Osteoblast (primary cell): ENCODE measurements at places on chromosomes 7 and 10. TPM values are rescaled to one million over a fixed set of nuclear protein-coding genes. Genes with fewer than 3 reads are reported as not detected.

DNA sequence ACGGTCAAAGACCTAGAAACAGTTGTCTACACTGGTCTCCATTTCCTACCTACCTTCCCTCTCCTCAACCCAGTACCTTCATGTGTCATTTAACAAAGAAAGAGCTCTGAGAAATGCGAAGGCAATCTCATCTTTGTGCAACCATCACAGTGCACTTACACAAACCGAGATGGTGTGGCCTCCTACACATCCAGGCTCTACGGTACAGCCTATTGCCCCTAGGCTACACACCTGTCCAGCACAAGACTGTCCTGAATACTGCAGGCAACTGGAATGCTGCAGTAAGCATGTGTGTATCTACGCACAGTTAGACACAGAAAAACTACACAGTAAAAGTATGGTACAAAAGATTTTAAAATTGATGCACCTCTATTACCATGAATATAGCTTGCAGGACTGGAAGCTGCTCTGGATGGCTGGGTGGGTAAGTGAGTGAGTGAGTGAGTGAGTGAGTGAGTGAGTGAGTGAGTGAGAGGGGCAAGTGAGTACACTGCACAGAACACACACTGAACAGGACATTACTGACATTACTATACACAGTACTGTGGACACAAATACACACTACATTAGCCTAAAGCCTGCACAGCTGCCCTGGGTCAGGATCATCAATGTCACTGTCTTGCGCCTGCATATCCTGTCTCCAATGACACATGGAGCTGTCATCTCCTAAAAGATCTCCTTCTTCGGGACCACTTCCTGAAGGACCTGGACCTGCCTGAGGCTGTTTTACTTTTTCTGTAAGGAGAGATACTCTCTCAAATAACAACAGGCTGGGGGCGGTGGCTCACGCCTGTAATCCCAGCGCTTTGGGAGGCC, 18.5 kb downstream of the ITGB1 start:
- no peak for DNase-seq

DNA sequence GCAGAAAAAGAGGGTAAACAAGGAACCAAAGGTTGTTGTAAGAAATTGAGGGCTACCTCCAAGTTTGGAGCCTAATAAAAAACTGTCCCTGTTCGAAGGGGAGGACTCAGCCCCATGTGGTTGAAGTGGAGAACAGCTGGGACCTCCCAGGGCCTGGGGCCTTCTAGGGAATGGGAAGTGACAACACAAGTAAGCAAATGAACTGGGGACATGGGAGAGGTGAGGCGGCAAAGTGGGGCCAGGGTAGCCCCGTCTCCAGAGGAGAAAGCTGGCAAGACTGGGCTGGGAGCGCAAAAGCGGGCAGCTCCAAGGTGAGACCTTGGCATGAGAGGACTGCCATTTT, 198.1 kb downstream of the ZNF438 start:
- no peak for DNase-seq

GRCh38 chr10:52949899-52950298, 177.3 kb upstream of the MBL2 start:
- DNase-seq: no peak

GRCh38 chr10:35375091-35375765, 38.9 kb downstream of the CCNY start:
- DNase-seq: no peak

GRCh38 chr7:101885597-101885955, 68.2 kb downstream of the CUX1 start:
- no peak for DNase-seq

- DNase-seq: peak; percentile 95
Observed at GRCh38 chr10:117541405-117541908, 1.1 kb upstream of the EMX2 start.

- no peak for DNase-seq
Observed at GRCh38 chr10:8137272-8137681, 82.8 kb downstream of the GATA3 start.

DNA sequence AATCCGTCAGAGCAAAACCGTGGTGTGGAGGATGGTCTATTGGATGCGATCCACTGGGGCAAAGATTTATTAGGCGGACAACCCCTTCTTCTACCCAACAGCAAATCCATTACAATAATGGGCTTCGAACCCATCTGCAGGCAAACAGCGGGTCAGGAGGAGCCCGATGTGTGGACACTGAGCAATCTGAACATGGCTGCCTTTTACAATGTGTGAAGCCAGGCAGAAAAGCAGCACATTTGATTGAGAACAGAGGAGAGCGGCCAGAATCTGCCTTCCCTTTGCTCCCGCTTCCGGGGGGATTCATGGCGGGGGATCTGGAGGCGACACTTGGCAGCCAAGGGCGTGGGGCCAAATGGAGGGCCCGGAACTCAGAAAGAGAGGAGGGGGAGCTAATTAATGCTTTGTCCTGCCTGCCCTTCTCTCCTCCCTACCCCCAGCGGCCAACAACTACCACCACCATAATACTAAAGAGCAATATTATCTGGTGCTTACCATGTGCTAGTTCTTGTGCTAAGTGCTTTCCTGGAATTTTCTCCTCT, 133.0 kb downstream of the EMX2 start:
- no peak for DNase-seq

- DNase-seq: no peak
Observed at GRCh38 chr7:22812353-22812752, 10.3 kb downstream of the TOMM7 start.

GRCh38 chr7:22662556-22663356, 64.2 kb upstream of the IL6 start:
- DNase-seq: peak; percentile 36

DNA sequence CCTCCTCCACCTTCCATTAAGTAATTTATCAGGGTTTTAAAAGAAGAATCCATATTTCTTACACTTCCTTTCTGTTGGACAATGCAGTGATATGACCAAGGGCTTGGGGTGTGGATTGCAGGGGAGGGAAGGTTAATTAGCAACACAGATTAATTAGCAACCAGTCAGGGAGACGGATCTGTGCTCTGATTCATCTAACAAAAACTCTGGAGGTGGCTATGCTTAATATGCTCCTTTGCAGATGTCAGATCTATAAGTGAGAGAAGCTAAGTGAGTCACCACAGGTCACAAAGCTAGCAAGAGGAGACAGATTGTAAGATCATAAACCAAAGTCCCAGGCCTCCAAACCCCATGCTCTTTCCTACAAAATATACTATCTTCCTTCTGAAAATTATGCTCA, 178.8 kb upstream of the ITGB1 start:
- DNase-seq: no peak

- no peak for DNase-seq
Observed at GRCh38 chr7:70414368-70414767, 717.6 kb upstream of the GALNT17 start.

DNA sequence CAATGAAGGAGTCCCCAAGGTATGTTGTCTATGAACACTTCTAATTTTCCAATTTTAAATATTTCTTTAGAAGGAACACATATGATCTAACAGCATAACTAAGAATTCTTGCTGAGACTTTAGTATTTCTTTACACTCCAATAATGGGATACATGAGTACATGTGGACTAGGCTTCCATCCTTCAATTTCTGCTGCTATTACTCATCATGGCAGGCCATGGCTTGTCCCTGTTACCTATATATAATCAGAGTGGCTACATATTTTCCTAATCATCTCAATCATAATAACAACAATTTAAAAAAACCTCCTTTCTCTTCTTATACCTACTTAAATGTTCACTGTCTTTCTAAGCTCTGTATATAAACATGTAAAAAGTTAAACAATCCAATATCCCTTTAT, 60.3 kb upstream of the TAC1 start:
- DNase-seq: no peak

DNA sequence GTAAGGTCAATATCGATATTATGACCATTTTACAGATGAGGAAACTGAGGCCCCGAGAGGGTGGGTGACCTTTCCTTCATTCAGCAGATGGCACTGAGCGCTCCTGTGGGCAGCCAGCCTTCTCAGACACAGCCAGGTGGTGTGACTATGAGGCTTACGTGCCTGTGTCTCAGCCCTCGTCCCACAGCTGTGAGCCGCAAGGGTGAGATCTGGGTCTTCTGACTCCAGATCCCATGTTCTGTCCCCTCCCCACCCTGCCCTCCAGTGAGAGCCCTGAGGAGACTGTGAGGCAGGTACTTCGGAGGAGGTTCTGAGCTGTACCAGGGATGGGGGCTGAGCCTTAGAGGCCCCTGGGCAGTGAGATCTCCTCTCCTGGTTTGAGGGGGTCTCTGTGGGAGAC, 613.8 kb upstream of the FOXK1 start:
- no peak for DNase-seq

DNA sequence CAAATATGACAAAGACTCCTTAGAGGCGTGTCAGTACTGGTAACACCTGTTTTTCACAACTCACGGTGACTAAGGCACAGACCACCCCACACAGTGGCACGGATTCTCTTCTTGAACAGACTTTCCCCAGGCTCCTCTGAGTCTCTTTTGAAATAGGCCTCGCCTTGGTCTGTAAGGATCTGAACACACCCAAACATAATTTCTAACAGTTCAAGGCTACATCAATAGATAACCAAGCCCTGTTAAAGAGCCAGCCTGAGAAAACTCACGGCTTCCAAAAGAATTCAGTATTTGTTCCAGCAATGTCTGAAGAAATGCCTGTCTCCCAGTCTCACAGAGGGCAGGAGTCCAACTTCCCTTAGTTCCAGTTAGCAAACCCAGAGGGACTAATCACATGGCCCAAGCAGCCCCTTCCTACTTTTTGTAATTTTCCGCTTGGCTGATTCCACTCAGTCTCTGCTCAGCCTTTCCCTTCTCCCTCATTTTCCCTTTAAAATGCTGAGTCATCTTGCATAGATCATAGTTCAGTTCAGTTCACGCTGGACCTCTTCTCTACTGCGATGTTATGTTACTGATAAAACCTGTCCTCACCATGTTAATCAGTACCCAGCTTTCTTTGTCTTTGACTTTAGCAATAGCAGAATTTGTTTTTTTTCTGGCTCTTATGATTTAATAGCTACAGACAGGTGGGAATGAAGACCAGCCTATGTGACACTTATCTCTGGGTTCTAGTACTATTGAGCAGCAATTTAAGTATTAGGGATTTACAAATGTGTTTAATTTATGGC, 22.6 kb upstream of the AKR1C3 start:
- peak; percentile 86 for DNase-seq

DNA sequence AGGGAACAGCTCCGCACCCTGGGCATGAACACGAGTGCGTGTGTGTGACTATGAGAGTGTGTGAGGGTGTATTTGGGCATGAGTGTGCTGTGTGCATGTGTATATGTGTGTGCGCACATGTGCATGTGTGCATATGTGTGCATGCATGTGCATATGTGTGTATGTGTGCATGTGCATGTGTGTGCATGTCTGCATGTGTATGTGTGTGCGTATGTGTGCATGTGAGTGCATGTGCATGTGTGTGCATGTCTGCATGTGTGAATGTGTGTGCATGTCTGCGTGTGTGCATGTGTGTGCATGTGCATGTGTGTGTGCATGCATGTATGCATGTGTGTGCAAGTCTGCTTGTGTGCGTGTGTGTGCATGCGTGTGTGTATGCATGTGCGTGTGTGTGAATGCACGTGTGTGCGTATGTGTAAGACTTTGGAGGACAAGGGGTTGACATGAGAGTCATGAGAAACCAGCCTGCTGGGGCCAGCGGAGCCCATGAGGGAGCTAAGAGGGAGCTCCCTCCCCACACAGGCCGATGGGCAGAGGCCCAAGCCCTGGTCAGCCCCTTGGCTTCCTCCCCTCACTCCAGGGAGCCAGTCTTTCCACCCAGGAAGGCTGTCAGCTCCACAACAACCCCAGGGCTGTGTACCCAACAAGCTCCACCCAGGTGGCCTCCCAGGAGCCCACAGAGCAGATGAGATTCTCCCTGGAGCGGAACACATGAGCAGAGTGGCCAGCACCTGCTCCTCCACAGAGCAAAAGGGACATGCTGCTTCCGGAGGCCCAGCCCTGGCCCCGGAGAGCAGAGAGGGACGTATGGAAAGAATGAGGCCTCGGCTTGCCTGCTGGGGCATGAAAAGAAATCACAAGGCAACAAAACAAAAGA, 142.5 kb upstream of the PPP2R2D start:
- DNase-seq: peak; percentile 31

The CTNNA3 gene
- total RNA-seq: not detected in 2 replicates

The SPDYE18 gene
- not detected in 2 replicates for total RNA-seq

The ABCA13 gene
- 3.6 and 4.4 TPM in 2 replicates for total RNA-seq

The DYDC2 gene
- total RNA-seq: not detected in 2 replicates

The RSPH10B gene
- total RNA-seq: under 0.01 TPM in 1 of 2 replicates, not detected in the other

The TYW1B gene
- 2.1 and 2.2 TPM in 2 replicates for total RNA-seq

The ZNHIT1 gene
- 64.4 and 66.0 TPM in 2 replicates for total RNA-seq
